ENCODE measurements at places on chromosomes 12 and 14.

DNA sequence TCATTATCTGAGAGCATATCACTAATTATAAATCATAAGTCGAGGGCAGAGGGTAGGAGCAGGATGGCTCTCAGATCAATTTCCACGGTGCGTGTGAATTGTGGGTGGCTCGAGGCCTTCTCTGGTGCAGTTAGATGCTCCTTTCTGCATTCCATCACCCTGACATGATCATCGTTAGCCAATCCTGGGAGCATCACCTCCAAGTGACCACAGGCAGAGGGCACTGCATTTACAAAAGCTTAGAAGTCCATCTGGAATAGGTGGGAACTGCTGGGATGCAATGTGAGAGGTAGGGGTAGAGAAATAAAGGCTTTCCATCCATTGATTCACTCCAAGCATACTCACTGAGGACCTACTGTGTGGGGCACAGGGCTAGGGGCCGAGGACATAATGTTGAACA is 538.2 kb upstream of the TBX3 start:
- DNase-seq = no peak

- no peak for DNase-seq
These were observed 34.4 kb upstream of the P2RX4 start for GRCh38 chr12:121175383-121176119.

DNA sequence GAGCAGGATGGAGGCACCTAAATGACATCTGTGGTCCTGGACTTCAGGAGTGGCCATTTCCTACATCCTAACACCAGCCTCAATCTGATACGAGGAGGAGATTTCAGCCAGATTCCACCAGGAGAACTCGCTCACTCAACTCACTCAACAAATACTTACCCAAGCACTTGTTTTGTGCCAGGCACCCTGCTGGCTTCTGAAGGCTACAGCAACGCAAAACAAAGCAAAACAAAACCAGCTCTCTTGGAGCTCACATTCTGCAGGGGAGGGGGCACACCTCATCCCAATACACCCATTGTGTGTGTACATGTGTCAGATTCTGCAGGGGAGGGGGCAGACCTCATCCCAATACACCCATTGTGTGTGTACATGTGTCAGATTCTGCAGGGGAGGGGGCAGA is 144.8 kb downstream of the PIWIL1 start:
- DNase-seq = no peak

- no peak for DNase-seq
These were observed 92.0 kb downstream of the ITPR2 start for GRCh38 chr12:26740991-26741390.

DNA sequence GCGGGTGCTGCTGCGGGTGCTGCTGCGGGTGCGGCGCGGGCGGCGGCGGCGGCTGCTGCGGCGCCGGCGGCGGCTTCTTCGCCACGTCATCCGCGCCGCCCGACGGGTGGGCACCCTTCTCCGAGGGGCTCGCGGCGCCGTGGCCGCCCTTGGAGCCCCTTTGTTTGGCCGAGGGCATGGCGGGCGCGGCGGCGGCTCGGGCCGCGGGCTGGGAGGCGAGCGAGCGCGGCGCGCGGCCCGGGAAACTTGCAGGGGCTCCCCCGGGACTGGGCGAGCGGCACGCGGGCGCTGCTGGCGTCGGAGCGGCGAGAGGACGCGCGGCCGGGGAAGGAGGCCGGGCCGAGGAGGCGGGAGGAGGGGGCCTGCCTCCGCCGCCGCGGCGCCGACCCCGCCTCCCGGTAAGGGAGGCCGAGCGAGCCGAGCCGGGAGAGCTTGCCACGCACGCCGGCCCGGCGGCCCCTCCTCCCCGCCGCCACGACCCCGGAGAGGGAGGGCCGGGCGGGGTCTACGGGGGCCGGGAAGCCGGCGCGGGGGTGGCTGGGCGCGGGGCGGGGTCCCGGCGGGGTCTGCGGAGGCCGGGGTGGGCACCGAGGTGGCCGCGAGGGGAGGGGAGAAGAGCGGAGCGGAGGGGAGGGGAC is at the start of gene CKAP4:
CKAP4 (minus strand) TSS at position 347 of the 638 bp plus-strand sequence; CDS start at position 178, 169 bp downstream.
- DNase-seq = peak; percentile 40

GRCh38 chr12:82968631-82969367 is 282.1 kb downstream of the TMTC2 start:
- no peak for DNase-seq

DNA sequence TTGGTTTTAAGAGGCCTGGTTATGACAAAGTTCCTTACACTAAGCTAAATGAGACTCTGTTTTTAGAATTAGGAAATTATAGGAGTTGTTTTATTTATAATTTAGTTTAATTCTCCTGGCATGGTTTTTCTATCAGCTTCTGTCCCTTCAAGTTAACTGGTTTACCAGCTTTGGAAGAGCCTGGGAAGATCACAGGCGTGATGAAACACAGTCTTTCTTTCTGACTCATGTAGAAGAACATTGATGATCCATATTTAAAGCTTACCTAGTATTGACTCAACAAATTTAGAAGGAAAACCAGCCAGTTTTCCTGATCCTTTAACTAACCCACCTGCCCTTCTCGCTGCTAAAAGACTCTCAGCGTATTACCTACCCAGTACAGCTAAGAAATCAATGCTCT is 155.2 kb downstream of the TGFB3 start:
- DNase-seq = no peak

- DNase-seq = no peak
These were observed 134.4 kb downstream of the BCAT1 start for GRCh38 chr12:24814379-24815113.

- DNase-seq = peak; percentile 28
These were observed at the start of gene CCDC85C for GRCh38 chr14:99603471-99604277. Gene CCDC85C (minus strand): TSS chr14:99604207. CDS start chr14:99603959, 248 bp downstream.

DNA sequence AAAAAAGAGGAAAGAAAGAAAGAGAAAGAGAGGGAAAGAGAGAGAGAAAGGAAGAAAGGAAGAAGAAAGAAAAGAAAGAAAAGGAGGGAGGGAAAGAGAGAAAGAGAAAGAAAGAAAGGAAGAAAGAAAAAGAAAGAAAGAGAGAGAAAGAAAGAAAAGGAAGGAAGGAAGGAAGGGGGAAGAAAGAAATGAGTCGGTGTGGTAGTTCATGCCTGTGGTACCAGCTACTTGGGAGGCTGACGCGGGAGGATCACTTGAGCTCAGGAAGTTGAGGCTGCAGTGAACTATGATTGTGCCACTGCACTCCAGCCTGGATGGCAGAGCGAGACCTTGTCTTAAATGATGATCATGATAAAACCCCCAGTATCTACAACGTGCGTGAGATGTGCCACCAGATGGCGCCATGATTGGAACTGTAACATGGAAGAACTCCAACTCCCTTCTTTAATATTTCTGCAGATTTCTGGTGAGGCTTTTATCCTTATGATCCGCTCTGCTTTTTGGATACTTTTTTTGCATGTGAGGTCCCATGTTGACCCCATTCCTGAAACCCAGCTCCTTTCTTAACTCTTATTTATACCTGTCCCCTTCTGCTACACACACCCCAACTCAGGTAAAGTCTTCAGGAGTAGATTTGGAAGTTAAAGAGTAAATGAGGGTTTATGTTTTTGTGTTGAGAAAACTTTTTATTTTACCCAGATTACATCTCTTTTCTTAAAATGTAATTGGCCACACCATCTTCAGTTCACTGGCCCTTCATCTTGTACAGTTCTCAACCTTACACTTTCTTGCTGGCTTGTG is 25.6 kb downstream of the RNASE10 start:
- DNase-seq = peak; percentile 51

DNA sequence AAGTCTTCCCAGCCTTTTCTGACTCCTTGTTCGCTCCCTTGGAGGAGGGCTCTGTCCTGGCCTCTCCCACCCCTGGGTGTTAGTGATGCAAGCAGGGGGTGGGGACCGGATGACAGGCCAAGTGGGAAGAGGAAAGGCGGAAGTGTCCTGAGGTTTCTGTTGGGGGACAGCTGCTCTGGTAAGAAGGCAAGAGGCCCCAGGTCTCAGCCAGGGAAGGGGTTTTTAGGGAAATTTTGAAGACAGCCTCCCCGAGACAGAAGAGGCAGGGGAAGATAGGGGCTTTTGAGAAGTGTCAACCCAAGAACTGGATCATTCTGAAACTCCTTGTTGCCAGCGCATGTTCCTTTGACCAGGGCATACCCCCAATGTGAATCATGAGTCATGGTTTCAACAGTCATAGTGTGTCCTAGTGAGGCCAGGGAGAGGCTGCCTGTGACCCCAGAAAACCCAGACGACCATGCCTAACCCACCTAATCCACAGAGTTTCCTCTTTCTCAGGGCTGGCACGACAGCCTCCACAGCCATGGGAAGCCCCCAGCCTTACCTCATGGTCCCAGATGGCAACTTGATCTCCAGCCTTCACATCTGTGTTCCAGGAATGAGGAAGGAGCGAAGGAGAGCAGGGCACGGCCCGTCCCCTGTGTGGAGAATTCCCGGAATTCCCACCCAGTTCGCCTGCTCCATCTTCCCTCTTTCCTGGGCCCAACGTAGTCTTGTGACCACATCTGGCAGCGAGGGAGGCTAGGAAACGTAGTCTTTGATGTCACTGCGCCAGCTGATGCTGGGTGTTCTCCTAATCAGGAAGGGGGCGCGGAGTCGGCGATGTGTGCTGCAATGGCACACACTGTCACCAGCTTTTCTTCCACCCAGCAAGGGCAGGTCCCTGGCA is 4.9 kb upstream of the GPR132 start:
- DNase-seq = no peak

DNA sequence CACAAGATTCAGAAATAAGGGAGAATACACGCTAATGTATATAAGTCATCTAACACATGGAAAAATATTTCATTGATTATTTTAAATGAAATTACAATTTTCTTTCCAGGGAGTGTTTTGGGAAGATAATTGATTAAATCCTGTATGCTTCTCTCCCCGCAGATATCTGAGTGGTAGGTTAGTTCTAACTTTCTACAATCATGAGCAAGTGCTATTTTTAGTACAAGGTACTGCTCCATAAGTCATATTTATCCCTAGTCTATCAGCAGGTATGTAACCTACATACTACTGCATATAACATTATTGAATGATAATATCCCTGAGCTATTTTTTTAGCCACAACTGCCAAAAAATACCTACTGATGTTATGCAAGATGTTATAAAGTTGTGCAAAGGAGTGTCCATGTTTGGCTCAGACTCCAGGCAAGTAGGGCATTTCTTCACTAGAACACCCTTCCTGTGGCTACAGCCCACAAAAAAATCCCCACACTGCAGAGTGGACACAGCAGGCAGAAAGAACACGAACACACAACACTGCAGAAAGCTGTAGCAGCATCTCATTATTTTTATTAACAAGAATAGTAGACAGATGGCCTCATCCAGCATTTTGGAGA is 87.0 kb downstream of the SEC23A start:
- DNase-seq = no peak

GRCh38 chr12:29103539-29103974 is 45.5 kb upstream of the FAR2 start:
- DNase-seq = peak; percentile 40

- no peak for DNase-seq
These were observed 1600.5 kb upstream of the SEL1L start for GRCh38 chr14:83133981-83134645.

GRCh38 chr12:49868952-49869815 is 26.3 kb upstream of the BCDIN3D start:
- no peak for DNase-seq

DNA sequence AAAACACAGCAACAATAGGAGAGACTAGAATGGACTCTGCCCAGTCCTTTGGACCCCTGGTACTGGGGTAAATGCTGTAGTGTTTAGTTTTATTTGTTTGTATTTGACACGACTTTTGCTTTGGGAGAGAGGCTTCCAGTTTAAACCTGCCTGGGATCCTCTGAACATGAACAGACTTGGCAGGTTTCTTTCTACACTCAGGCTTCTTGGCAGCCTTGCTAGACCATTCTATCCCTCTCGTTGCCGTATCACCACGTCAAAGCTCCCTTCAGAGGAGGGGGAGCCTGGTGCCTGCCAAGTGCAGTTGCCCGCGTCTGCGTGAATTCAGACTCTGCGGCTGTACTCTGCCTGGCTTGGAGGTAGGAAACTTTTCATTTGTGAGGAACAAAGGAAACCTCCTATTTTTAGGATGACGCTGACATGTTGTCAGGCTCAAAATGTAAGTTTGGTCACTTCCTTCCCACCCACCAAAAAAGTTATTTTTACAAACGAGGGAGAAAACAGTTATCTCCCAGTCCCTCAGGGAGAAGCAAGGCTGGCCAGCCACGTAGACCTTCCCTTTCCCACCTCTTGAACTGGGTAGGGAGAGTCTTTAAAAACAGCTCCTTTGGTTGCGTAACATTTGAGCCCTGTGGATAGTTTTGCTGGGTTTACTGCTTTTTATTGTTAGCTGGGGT is 25.9 kb downstream of the CD9 start:
- no peak for DNase-seq

- no peak for DNase-seq
These were observed 1.2 kb upstream of the CLEC7A start for GRCh38 chr12:10131111-10131690.

GRCh38 chr12:128534906-128535305 is 267.9 kb downstream of the TMEM132C start:
- DNase-seq = no peak

DNA sequence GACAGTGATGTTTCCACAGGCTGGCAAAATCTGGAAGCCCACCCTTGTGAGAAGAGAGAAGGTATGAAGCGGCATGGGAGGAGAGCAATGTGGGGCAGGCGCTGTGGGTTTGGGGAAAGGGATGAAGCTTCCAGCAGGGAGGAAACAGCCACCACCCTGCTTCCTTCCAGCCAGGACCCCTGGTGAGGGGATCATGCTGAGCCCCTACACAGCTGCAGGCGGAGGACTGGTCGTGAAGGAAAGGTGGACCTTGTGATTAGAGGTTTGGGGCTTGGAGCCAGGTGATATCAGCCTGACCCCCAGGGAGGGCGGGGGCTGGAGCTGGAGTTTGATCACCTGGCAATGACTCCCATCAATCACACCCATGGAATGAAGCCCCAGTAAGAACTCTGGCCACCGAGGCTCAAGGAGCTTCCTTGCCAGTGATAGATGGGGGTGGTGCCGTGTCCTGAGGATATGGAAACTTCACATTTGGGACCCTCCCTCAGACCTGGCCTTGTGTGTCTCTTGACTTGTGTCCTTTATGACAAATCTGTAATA is 48.6 kb downstream of the RIMBP2 start:
- DNase-seq = no peak

- no peak for DNase-seq
These were observed 17.1 kb upstream of the EMP1 start for GRCh38 chr12:13179211-13180074.

GRCh38 chr14:103542605-103543088 is 13.7 kb downstream of the TRMT61A start:
- DNase-seq = no peak

DNA sequence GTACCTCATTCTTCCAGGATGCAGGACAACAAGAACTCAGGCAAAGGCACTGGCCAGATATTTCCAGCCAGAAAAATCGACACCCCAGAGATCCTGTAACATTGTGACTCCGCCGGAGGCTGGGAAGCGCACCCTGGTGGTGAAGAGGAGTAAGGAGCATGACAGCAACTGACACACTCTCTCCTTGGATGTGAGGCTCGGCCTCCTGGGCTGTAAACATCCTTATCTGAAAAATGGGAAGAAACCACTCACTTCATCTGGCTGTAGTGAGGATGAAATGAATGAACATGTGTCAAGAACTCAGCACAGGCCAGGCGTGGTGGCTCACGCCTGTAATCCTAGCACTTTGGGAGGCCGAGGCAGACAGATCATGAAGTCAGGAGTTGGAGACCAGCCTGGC is 27.5 kb downstream of the TCHP start:
- peak; percentile 27 for DNase-seq
